Right ventricle myocardium inferior (tissue), 1 donor: ENCODE measurements at places on chromosomes 2 and 18. TPM values are rescaled to one million over a fixed set of nuclear protein-coding genes. Genes with fewer than 3 reads are reported as not detected.
A peak's percentile ranks its signal among the peaks of the same experiment; 100 is the strongest.

The IL36RN gene
- total RNA-seq: not detected

The SERPINB3 gene
- not detected for total RNA-seq

DNA sequence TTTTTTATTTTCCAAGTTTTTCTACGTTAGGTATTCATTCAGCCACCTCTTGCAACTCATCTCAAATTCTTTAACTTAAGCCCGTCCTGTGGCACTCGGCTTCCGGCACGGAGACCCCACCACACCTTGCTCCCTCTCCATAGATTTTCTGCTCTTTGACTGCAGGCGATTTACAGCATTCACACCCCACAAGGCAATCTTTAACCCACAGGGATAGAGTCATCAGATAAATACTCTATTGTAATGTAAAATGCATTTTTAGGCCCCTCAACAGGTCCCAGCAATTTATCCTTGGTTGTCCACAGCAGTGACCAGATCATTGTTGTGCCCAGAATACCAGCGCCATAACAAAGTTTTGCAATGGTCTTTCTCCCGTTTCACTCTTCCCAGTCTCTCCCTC lies 132.3 kb upstream of the EPHA4 start:
- no peak for DNase-seq

The GCC2 gene
- 24.0 TPM for total RNA-seq

The CROCC2 gene
- total RNA-seq: not detected

GRCh38 chr2:100537918-100538317 lies 24.9 kb upstream of the PDCL3 start:
- DNase-seq: no peak

DNA sequence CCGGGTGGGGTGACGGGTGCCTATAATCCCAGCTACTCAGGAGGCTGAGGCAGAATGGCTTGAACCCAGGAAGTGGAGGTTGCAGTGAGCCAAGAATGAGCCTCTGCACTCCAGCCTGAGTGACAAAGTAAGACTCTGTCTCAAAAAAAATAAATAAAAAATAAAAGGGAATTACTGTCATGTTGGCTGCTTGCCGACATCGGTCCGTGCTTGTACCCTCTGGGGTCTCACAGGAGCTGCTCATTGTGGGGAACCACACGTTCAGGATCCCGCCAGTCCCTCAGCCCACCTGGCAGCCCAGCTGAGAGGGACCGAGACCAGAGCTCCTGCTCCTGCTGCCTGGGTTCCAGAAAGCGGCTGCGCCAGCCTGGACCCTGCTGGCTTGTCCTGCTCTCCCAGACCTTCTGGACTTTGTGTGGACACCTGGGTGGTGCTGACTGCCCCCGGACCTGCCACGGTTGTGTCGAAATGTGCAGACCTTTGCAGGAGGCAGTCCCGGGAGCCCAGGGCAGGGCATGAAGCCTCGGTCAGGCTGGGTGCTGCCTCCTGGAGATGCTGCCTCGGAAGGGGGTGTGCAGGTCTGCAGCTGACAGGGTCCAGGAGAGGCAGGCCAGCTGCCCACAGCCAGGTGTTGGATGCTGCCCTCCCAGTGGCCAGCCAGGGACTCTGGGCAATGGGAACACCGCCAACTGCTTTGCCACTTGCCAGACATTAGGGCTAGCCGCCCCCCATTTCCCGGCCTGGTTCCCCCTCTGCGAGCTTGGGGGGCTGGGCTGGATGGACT lies 16.4 kb downstream of the KLF11 start:
- DNase-seq: no peak

The DCDC2C gene
- total RNA-seq: not detected

- DNase-seq: no peak
Measured at GRCh38 chr18:54776282-54776977, 51.8 kb upstream of the RAB27B start.

GRCh38 chr2:216002101-216002678 lies 11.2 kb downstream of the MREG start:
- DNase-seq: no peak

The FZD7 gene
- 24.2 TPM for total RNA-seq

DNA sequence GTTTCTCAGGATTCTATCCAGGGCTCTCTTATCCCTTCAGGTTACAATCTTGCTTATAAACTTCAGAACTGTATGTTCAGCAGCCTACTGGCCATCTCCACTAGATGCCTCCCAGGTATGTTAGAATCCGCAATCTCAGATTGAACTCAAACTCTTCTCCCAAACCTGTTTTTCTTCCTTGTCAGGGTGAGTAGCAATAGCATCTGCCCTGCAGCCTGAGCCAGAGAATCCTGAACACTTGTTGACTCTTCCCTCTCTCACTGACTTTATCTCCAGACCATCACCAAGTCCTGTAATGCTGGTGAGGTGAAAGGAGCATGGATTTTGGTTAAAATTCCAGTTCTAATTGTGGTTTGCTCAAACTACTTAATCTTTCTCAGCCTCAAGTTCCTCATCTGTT lies 82.6 kb upstream of the ALPP start:
- DNase-seq: no peak

The GALR1 gene
- total RNA-seq: not detected

DNA sequence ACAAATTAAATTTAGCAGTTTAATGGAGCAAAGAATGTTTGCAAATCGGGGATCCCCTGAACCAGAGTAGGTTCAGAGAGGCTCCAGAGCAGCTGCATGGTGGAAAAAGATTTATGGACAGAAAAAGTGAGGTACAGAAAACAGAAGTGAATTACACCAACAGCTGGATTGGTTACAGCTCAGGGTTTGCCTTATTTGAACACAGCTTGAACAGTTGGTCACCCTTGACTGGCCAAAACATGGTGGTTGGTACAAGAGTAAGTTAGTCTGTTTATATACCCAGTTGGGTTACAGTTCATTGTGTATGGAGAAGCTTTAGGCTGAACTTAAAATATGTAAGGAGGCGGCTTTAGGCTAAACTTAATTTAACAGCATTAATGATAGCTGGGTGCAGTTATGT lies 5.4 kb upstream of the CDCA7 start:
- no peak for DNase-seq

DNA sequence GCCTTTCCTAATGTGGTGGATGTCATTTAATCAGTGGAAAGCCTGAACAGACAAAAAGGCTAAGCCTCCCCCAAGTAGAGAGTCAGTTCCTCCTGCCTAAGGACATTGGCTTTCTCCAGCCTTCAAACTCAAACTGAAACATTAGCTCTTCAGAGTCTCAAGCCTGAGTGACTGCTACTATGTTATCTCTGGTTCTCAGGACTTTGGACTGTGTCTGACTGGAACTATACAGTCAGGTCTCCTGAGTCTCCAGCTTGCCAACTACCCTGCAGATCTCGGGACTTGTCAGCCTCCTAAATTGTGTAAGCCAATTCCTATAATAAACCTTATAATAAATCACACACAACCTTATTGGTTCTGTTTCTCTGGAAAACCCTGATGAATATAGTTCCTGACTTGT lies 12.6 kb downstream of the HYCC2 start:
- DNase-seq: no peak

DNA sequence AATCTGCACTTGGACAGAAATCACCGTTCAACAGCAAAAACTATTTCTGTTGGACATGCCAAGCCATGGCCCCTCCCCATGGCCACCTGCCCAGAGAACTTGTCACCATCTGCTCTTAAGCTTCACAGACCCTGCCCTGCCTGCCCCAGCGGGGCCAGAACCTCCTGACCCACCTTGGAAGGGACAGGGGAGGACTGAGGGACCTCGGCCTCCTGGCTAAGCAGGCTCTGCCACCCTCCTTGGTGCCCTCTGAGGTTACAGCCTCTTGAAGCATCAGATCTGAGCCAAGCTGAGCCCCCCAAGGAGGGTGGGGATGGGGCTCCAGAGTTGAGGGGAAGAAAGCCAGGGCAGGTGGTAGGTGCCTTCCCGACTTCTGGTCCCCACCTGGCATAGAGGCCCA lies 6.5 kb downstream of the TEX261 start:
- no peak for DNase-seq

- no peak for DNase-seq
Measured at GRCh38 chr2:216133397-216133796, 24.2 kb downstream of the XRCC5 start.

The THSD7B gene
- 0.27 TPM for total RNA-seq

The NTSR2 gene
- total RNA-seq: not detected

DNA sequence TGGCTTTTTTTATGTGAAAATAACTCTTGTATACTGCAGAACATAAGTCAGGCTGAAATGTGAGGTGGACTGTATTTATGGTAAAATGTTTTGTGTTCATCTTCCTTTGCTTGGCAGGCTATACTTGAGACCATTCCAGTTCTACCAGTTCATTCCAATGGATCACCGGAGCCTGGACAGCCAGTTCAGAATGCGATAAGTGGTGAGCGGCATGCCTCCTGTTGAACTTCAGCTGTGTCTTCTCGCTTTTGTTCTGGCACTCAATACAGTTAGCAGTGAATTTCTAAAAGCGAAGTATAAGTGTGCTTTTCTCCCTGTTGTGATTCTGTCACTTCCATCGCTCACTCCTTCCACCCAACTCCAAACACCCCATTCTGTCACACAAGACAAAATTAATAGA lies 138.5 kb downstream of the ARHGAP28 start:
- DNase-seq: no peak

The RAPGEF4 gene
- total RNA-seq: 9.0 TPM

GRCh38 chr2:201208563-201209252 lies 25.8 kb downstream of the CASP10 start:
- DNase-seq: peak; percentile 78

The TBR1 gene
- not detected for total RNA-seq

GRCh38 chr2:231931481-231931915 lies 5.3 kb upstream of the NPPC start:
- DNase-seq: peak; percentile 81

DNA sequence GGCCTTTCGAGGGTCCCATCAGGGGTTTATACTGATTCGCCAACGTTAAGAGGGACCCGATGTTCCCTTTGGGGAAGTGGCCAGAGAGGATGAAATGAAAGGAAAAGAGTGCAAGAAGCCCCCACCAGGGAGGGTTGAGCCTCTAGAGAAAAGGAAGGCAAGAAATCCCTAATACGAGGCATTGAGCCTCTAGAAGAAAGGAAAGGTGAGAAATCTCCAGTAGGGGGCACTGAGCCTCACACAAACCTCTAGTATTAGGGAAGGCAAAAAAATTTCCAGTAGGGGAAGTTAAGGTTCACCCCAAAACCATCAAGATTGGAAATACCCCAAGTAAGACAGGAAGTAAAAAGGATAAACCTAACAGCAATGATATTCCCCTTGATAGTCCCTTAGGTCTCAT lies 9.8 kb upstream of the SAP130 start:
- DNase-seq: no peak

The GCG gene
- not detected for total RNA-seq

- DNase-seq: no peak
Measured at GRCh38 chr2:182055993-182056392, 70.3 kb downstream of the PPP1R1C start.

The AQP12B gene
- total RNA-seq: not detected

GRCh38 chr2:171150694-171151285 lies 9.9 kb downstream of the TLK1 start:
- no peak for DNase-seq

GRCh38 chr2:160227293-160227915 lies 27.3 kb upstream of the ITGB6 start:
- DNase-seq: no peak

The LYPD6 gene
- 0.14 TPM for total RNA-seq

- DNase-seq: no peak
Measured at GRCh38 chr18:62080172-62080900, 106.5 kb downstream of the PIGN start.

GRCh38 chr2:240997141-240997855 lies 1.1 kb upstream of the SNED1 start:
- peak; percentile 58 for DNase-seq

The KIAA2012 gene
- not detected for total RNA-seq

GRCh38 chr2:36633470-36634092 lies 35.6 kb upstream of the FEZ2 start:
- DNase-seq: no peak

DNA sequence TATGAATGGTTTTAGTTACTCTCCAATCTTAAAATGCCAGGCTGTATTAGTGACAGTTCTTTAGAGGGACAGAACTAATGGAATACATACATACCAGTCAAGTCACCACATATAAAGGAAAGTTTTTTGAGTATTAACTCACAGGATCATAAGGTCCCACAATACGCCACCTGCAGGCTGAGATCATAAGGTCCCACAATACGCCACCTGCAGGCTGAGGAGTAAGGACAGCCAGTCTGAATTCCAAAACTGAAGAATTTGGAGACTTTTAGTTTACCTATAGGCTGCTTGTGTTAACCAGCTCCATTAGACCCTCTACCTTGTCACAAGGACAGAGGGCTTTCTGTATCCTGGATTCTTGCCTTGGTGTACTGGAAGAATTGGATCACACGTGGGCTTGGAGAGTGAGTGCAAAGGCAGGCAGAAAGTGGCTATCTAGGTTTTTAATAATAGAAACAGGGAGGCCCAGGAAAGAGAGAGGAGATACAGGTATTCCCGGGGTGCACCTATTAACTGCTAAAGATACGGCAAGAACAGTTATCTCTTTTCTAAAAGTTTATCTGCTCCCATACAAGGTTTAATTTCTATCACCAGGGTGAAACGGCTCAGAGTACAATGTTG lies 234.9 kb upstream of the CYRIA start:
- no peak for DNase-seq

GRCh38 chr2:26540306-26540705 lies 62.4 kb upstream of the OTOF start:
- DNase-seq: no peak

DNA sequence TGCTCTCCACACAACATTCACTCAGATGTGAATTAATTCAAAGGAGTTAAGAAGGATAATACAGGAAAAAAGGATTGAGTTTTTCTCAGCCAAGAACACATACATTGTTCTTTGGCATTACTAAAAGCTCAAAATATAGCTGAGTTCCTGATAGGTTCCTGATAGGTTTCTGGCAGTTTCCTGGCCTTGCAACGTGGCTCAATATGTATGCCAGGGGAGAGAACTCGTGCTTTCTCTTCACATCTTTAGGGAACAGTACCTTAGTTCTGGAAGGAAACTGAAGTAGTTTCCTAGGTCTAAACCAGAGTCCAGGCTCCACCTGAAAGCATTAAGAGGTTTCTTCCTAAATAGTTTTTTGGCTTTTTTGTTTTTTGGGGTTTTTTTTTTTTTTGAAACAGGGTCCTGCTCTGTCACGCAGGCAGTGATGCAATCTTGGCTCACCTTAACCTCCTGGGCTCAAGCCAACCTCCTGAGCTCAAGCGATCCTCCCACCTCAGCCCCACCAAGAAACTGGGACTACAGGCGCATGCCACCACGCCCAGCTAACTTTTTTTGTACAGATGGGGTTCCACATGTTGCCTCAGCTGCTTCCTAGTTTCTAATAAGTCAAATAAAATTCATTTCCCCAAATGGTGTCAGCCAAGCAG lies 42.8 kb downstream of the ESCO1 start:
- DNase-seq: no peak

GRCh38 chr2:150153646-150154307 lies 333.7 kb downstream of the RND3 start:
- no peak for DNase-seq

DNA sequence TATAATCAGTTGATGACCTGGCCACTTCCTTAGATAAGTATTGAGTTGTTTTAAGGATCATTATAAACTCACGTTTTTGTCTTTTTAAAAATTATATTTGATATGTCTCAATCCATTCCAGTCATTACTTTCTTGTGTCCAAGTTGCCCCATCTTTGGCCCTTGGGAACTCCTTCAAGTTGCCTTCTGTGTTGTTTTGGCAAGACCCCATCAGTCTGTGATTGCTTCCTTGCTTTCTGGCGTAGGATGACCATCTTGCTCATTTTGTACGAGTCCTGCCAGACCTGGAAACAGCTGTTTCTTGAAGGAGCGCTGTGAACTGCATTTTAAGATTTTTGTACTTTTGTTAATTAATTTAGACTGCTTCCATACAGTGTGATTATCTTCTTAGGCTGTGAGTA lies 68.9 kb upstream of the ITM2C start:
- DNase-seq: no peak

The SULT1C4 gene
- total RNA-seq: 2.0 TPM
